ENCODE measurements at places on chromosomes 12 and 14.

DNA sequence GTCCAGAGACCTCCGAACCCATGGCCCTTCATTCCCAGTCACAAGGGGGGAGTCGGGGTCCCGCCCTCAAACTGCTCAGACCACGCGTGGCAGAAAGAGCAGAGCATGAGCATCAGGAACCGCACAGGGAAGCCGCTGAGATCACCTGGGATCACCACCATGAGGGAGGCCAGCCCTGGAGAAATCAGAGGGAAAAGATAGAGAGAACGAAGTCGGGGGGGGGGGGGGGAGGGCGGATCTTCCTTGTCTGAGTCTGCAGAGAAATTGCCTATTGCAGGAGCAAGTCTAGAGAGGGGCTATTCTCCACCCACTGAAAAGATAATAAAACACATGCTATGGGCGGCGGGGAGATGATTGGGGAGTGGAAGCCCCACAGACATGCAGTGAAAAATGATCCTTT lies 884 bp upstream of the TMEM132C start:
- DNase-seq: no peak

- peak; percentile 78 for DNase-seq
These were observed at the start of gene NELL2 for GRCh38 chr12:44875954-44876543. TSS of gene NELL2 (minus strand) at chr12:44876315. CDS start at chr12:44875869, 446 bp downstream.

DNA sequence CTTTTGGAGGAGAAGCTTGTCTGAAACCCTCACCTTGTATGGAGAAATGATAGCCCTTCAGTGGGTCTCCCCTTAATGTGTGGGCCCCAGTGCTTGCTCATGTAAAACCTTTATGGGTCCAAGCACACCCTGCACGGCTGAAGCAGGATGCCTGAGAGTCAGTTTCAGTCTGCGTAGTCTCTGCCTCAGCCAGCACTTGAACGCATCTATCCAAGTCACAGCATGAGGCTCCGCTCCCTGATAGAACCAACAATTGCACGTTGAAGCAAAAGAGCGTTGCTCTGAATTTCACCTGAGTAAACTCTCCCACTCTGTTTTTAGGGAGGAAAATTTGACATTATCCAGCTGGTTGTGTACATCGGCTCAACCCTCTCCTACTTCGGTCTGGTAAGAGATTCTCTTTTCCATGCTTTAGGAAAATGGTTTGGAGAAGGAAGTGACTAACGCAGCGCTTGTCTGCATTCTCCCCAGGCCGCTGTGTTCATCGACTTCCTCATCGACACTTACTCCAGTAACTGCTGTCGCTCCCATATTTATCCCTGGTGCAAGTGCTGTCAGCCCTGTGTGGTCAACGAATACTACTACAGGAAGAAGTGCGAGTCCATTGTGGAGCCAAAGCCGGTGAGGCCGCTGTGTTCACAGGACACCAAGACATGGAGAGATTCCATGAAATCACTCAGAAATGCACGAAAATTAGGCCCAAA lies 33.0 kb upstream of the P2RX4 start:
- no peak for DNase-seq

DNA sequence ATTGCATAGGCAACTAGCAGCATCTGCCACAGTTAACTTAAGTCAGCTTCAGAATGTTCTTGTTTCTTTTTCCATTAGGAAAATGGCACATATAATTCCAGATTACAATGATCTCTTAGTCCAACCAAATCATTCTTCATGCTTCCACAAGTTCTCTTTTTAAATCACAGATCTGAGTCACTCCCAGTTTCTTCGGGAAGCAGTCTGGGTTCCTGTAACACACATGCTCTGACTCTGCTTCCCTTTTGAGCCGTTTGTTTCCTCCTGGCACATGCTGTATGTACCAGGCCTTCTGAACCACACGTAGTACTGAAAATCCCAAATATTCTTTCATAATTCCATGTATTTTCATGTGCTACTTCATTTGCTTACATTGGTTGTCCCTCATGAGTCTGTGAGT lies 388.8 kb upstream of the PDE3A start:
- no peak for DNase-seq

DNA sequence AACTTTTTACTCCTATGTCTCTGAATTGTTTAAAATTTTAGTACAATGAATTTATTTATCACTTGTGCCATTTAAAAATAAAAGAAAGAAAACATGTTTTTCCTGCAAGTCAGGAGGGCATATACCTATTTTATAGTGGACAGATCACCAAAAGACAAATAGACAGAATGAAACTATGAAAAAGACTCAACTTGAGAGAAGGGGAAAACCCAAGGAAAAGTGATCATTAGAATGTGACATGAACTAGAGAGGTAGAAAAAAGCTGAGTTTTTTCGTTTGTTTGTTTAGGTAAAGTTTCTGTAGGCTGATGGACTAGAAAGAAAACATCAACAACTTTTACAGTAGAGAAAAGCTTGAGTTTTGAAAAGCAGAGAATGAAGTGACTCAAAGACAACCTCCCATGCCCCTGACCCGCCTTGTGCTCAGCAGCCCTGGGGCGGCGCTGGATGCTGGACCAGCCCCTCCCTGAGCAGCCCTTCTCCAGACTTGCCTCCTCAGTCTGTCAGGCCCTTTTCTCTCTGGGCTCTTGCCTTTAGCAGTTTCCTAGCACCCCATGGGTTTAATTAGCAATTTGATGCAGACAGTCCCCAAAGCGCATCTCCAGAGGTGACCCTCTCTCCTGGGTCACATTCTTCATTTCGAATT lies 95.1 kb upstream of the ARID2 start:
- DNase-seq: no peak

DNA sequence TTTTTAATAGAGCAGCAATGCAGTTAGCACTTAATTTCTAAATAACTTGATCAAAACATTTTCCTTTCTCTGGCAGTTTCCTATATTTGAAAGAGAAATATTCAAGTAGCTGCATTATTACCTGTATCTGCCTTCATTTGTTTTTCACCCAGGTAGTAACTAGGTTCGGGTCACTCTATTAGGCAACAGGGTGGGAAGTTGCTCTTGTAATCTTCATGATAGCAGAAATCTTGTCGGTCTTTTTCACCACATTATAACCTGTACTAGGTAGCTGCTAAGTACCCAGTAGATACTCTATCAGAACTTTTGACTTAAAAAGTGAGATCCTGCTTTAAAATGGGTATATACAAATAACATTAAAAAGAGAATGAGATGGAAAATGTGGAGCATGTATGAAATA lies 2.4 kb upstream of the PIK3C2G start:
- no peak for DNase-seq

- DNase-seq: no peak
These were observed 29.3 kb downstream of the AMN start for GRCh38 chr14:102951799-102952198.

GRCh38 chr14:57575482-57575881 lies 81.8 kb upstream of the CCDC198 start:
- no peak for DNase-seq

DNA sequence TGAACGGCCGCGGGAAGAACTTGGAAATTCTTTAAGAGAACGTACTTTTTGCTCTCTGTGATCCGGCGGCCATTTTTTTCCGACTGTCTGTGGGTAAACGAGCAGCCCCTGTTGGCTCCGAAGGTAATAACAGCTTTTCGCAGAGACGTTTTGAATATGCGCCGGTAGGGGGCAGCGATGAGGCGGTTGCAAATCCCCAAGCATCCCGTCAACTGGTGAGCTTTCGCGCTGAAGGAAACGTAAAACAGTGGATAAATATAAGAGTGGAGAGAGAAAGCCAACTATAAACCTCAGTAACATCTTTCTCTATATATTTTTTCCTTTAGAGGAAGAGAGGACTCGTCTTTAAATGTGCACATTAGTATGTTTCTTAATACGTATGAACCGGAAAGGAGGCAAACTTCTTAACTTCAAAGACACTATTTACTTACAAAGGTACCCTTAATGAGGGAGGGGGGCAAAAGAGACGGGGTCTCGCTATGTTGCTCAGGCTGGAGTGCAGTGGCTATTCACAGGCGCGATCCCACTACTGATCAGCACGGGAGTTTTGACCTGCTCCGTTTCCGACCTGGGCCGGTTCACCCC lies 9.6 kb upstream of the NEMF start:
- DNase-seq: peak; percentile 86

- no peak for DNase-seq
These were observed 32.3 kb upstream of the MMP17 start for GRCh38 chr12:131795690-131796410.
